ENCODE measurements at places on chromosomes 4 and X. TPM values are rescaled to one million over a fixed set of nuclear protein-coding genes. Genes with fewer than 3 reads are reported as not detected.
A peak's percentile ranks its signal among the peaks of the same experiment; 100 is the strongest.

GRCh38 chr4:147371661-147372060 is 109.2 kb upstream of the EDNRA start:
- DNase-seq: no peak
- H3K36me3 ChIP-seq: peaks cover 2% of the 10 kb centered on the region
- no peak overlapping the region for H3K27ac ChIP-seq
- H3K27me3 ChIP-seq: no peaks in the 10 kb centered on the region
- H3K4me3 ChIP-seq: no peak overlapping the region
- H3K4me1 ChIP-seq: peaks cover 6% of the 10 kb centered on the region

DNA sequence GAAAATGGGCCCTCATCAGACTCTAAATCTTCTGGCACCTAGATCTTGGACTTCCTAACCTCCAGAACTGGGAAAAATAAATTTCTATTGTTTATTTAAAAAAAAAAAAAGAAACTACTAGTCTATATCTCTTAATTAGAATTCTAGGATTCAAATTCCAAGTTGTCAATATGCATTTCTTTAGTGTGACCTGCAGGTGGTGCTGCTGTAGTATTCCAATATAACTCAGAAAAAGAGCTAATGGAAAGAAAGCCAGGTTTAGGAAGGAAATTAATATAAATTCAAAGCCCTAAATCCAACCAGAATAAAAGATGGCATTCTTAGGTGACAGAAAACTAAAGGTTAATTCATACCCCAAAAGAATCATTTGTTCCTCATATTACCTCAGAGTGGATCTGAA is 80.0 kb upstream of the NALF2 start:
- no peak overlapping the region for H3K4me3 ChIP-seq
- no peaks in the 10 kb centered on the region for H3K4me1 ChIP-seq
- peaks cover 4% of the 10 kb centered on the region for H3K27me3 ChIP-seq

DNA sequence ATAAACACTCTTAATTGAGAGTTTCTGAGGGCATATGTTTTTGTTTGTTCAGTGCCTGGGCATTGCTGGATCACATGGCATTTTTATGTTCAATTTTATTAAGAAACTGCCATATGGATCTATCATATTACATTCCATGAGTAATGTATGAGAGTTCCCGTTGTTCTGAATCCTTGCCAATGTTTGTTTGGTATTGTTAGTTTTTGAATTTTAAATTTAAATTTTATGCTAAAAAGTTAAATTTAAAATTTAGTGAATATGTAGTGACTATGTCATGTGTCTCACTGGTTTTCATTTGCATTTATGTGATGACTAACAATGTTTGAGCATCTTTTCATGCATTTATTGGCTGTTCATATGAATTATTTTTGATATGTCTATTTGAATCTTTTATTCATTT is 54.8 kb upstream of the GEMIN8 start:
- H3K27me3 ChIP-seq: no peaks in the 10 kb centered on the region
- no peak overlapping the region for H3K4me3 ChIP-seq
- H3K36me3 ChIP-seq: no peaks in the 10 kb centered on the region
- H3K4me1 ChIP-seq: no peaks in the 10 kb centered on the region

- no peak overlapping the region for H3K27ac ChIP-seq
- no peak overlapping the region for H3K4me3 ChIP-seq
- H3K4me1 ChIP-seq: no peaks in the 10 kb centered on the region
- no peaks in the 10 kb centered on the region for H3K27me3 ChIP-seq
- H3K36me3 ChIP-seq: peaks cover 36% of the 10 kb centered on the region
Measured at GRCh38 chr4:5785806-5786680, 75.0 kb downstream of the EVC start.

DNA sequence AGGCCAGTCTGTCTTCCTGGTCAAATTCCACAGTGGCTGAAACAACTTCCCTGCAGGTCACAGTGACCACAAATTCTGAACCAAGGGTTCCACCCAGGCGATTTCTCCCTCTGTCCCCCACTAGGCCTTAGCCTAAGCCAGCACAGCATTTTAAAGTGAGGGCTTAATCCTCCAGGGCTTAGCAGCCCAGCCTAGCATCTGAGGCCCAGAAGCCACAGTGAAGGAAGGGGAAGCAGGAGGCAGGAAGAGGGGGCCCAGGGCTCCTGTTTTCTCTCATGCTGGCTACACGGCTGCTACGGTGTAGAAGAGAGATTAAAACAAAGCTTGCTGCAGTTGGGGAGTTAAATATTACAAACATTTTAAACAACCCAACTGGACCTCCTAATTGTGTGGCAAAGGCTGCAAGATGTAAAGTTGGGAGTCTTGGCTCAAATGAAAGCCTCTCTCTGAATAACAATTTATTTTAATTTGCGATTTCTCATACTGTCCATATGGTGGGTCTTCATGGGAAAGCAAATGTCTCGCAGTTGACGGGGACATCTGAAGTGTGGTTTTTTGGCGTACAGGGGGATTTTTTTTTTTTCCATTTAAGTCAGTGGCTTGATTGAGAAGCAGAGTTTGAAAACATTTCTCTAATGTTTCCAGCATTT is 170.8 kb upstream of the RAI2 start:
- no peak overlapping the region for H3K4me3 ChIP-seq
- no peak for DNase-seq
- no peaks in the 10 kb centered on the region for H3K27me3 ChIP-seq
- H3K27ac ChIP-seq: no peak overlapping the region
- no peaks in the 10 kb centered on the region for H3K4me1 ChIP-seq
- no peaks in the 10 kb centered on the region for H3K36me3 ChIP-seq

GRCh38 chrX:132776486-132777210 is 181.8 kb downstream of the HS6ST2 start:
- no peaks in the 10 kb centered on the region for H3K27me3 ChIP-seq
- H3K36me3 ChIP-seq: no peaks in the 10 kb centered on the region
- H3K27ac ChIP-seq: no peak overlapping the region

DNA sequence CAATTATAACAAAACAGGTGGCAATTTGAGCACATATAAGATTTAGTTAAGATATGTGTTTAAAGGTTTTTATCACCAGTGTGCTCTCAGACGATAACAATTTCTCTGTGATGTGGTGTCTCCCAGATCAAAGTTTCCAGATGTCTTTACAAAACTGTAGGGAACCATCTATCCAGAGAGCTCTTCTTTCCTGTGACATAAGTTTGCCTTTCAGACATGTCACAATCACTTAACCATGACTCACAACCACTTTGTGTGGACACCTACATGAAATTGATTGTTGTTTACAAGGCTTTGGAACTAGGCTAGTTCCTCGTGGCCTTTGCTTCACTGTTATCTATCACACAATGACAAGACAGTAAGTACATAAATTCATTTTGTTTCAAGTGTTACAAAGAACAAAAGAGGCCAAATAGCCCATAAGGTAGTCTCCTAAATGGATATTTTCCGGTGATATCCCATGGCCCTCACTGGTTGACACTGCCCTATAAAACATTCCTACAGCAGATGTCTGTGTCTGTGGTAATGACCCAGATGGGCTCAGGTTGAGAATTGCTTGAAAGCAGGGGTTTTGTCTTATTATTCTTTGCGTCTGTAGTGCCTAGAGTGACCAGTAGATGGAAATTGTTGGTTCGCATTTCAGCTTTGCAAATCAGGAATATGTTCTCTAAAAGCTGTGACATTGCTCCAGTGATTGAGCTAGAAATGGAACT is 297.8 kb upstream of the FAM241A start:
- H3K4me1 ChIP-seq: no peaks in the 10 kb centered on the region
- H3K36me3 ChIP-seq: no peaks in the 10 kb centered on the region
- no peak for DNase-seq
- no peak overlapping the region for H3K4me3 ChIP-seq

DNA sequence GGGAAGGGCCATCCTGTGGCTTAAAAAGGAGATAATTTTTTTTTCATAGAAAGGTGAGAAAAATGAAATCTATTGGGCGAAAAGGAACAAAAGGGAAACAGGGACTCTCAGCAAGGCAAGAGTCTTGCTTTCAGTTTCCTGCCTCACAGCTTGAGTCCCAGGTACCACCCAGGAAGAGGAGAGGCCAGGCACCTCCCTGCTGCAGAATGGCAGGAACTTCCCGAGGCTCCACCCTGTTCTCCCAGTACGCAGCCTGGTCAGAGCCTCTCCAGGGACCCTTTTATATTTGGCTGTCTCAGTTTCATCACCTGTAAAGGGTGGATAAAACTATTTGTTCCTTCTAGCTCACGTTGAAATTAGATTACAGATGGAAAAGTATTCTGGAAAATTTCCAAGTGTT is 33.8 kb downstream of the UCHL1 start:
- H3K4me3 ChIP-seq: no peak overlapping the region
- H3K27me3 ChIP-seq: no peaks in the 10 kb centered on the region
- peaks cover 1% of the 10 kb centered on the region for H3K4me1 ChIP-seq
- DNase-seq: no peak

DNA sequence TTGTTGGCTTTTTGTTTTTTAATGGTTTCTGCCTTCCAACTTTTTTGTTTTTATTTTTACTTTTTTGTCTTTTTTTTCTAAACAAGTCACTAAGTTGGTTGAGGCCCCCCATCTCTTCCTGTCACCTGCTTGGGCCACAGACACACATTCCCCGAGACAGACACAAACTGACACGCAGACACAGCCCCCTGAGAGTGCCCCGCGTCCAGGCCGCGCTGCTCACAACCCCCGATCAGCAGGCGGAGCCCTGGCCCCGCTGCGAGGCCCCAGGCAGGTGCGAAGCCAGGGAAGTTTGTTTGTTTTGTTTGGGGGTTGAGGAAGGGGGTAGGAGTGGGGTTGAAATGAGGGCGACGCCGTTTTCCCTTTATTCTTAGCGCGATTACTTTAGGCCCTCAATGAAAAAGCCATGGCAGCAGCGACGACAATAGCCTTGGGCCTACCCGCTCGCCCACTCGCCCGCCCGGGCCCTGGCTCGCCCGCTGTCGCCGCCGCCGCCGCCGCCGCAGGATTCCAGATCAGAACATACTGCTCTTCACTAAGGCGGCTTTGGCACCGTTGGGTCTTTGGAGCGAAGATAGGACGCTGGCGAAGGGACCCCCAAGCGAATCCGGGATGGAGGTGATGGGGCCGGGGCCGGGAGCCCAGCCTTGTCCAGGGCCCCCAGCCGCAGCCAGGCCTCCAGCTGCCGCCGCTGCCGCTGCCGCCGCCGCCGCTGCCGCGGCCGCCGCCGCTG is 3.1 kb downstream of the PHOX2B start:
- H3K4me3 ChIP-seq: no peak overlapping the region
- DNase-seq: no peak
- H3K36me3 ChIP-seq: no peaks in the 10 kb centered on the region

DNA sequence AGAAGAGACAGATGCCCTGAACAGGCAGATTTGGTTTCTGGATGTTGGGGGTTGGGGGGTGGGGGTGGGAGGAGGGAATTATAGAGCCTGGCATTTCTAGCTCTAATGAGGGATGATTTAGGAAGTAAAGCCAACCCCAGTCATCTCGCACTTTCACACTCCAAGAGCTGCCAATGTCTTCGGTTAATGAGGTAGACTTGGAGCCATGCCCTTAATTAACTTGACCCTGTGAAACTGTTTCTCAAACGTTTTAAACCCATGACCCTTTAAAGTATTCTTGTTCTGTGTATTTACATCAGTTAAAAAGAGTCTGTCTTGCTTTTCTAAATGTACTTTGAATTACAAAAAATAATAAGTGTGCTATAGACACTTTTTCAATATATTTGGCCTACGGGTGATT is 466.9 kb downstream of the FAT4 start:
- DNase-seq: no peak
- H3K27ac ChIP-seq: no peak overlapping the region
- H3K4me3 ChIP-seq: no peak overlapping the region
- H3K4me1 ChIP-seq: no peaks in the 10 kb centered on the region

GRCh38 chr4:61143461-61143860 is 56.7 kb upstream of the ADGRL3 start:
- no peaks in the 10 kb centered on the region for H3K36me3 ChIP-seq
- H3K27ac ChIP-seq: no peak overlapping the region
- peaks cover 2% of the 10 kb centered on the region for H3K4me1 ChIP-seq
- H3K4me3 ChIP-seq: no peak overlapping the region
- no peaks in the 10 kb centered on the region for H3K27me3 ChIP-seq

GRCh38 chr4:158788516-158788915 is 19.7 kb downstream of the FNIP2 start:
- H3K4me3 ChIP-seq: no peak overlapping the region
- no peak overlapping the region for H3K27ac ChIP-seq
- H3K27me3 ChIP-seq: no peaks in the 10 kb centered on the region
- no peaks in the 10 kb centered on the region for H3K36me3 ChIP-seq
- H3K4me1 ChIP-seq: peaks cover 56% of the 10 kb centered on the region

- H3K27ac ChIP-seq: no peak overlapping the region
- no peak for DNase-seq
- no peaks in the 10 kb centered on the region for H3K36me3 ChIP-seq
- no peaks in the 10 kb centered on the region for H3K4me1 ChIP-seq
- no peak overlapping the region for H3K4me3 ChIP-seq
Measured at GRCh38 chr4:59920416-59920815, 1279.7 kb upstream of the ADGRL3 start.

DNA sequence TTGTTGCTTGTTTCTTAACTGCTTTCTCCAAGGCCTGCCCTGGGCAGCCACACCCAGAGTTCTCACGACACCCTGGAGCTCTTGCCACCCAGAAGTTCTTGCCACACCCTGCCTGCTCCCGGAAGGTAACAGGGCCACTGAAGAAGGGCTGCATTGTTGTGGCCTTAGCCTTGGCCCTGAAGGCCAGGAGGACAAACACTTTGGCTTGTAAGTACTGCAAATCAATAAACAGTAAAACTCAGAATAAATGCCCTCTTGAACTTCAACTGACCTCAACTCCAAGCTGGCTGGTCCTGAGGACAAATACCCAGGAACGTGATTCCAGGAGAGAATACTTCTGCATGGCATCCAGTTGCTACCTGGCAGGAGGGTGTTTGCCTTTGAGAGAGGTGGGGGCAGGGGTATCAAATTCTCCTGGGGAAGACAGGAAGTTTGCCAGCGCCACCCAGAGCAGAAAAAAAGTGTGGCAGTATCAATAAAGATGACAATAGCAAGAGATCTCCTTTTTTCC is 54.1 kb downstream of the TLR10 start:
- H3K4me3 ChIP-seq: no peak overlapping the region
- H3K27me3 ChIP-seq: no peaks in the 10 kb centered on the region
- DNase-seq: no peak
- H3K27ac ChIP-seq: peak overlapping the region; percentile 92

Gene TKTL2
- not detected for total RNA-seq

Gene CT45A1
- not detected for total RNA-seq

Gene SAGE1
- not detected for total RNA-seq

Gene MTMR8
- 6.0 TPM for total RNA-seq

Gene GPR78
- total RNA-seq: 0.31 TPM

Gene RASSF6
- total RNA-seq: 10.1 TPM

Gene CYBB
- total RNA-seq: 0.41 TPM

All from progenitor cell of endocrine pancreas (in vitro differentiated cells).